Mammary epithelial cell (primary cell): ENCODE measurements at places on chromosomes 6 and 20. TPM values are rescaled to one million over a fixed set of nuclear protein-coding genes. Genes with fewer than 3 reads are reported as not detected.

Gene OOEP
- not detected for polyA plus RNA-seq

DNA sequence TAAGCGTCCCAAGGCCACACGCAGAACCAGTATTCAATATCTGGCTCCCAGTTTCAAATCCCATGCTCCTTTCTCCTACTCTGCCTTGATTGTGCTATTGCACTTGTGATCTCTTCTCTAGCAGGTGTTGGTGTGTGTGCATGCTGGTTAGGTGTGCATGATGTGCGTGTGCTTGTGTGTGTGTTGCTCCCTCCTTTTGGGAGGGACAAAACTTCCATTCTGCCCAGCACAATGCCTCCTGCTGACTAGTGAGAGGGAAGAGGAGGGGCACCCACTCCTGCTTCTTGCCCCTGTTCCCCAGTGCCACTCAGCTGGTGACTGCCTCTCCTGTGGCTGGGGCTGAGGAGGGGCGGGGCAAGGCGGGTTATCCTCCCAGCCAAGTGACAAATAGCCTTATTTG is 19.7 kb downstream of the CD40 start:
- DNase-seq = no peak

DNA sequence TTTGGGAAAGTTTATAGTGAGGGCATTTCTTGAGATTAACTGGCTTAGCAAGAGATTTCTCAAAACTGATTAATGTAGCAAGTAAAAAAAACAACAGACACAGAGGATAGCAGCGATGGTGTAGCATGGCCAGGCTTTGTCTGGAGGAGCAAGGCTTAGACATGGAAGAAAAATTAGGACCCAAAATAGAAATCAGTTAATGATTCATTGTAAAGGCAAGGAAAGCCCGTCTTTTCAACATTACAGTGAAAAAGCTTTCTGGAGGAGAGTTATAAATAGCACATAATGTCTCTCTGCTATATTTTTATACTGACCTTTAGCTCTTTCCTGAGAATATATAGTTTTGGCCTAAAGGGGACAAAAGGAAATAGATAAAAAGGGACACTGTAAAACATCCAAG is 45.1 kb downstream of the FNDC1 start:
- no peak for DNase-seq

GRCh38 chr20:43306837-43307236 is 117.1 kb upstream of the PTPRT start:
- no peak for DNase-seq

DNA sequence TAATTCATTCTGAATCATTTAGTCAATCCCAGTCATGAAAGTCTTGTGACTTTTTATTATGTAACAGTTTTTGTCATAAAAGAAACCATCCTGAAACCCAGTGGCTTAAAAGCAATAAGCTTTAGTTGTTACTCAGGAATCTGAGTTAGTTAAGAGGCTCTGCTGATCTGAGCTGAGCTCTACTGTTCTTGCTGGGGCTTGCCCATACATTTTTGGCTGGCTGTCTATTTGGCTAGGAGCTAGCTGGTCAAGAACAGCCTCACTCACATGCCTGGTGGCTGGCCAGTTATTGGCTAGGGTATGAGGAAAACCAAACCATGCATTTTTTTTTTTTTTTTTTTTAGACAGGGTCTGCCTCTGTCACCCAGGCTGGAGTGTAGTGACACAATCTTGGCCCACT is 10.6 kb downstream of the TCF21 start:
- peak; percentile 86 for DNase-seq

Gene HLA-DRA
- polyA plus RNA-seq = 0.03 TPM

DNA sequence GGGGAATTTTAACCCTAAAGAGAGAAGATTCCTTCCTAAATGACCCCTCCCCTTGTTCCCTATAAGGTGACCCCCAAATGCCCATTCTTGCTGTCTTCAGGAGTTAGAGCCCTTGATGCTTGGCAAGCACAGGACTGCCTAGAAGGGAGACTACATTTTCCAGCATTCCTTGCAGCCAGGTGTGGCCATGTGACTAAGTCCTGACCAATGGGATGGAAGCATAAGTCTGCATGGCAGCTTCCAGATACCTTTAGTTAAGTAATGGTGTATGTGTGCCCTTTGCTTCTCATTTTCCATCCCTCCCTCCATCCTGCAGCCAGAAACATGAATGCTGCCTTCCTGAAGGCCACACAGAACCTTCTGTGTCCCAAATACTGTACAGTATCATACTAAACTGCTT is 5.5 kb downstream of the BFSP1 start:
- DNase-seq = peak; percentile 57

GRCh38 chr6:161024364-161024920 is 32.9 kb downstream of the MAP3K4 start:
- no peak for DNase-seq

Gene TUBB2B
- polyA plus RNA-seq = 5.7 TPM

Gene PPARD
- 21.6 TPM for polyA plus RNA-seq

GRCh38 chr6:135586844-135587243 is 89.3 kb upstream of the AHI1 start:
- no peak for DNase-seq

GRCh38 chr20:60239956-60240355 is 281.7 kb downstream of the CDH26 start:
- no peak for DNase-seq
